Inflammatory macrophage (primary cell): ENCODE measurements at places on chromosomes 1 and 21.

DNA sequence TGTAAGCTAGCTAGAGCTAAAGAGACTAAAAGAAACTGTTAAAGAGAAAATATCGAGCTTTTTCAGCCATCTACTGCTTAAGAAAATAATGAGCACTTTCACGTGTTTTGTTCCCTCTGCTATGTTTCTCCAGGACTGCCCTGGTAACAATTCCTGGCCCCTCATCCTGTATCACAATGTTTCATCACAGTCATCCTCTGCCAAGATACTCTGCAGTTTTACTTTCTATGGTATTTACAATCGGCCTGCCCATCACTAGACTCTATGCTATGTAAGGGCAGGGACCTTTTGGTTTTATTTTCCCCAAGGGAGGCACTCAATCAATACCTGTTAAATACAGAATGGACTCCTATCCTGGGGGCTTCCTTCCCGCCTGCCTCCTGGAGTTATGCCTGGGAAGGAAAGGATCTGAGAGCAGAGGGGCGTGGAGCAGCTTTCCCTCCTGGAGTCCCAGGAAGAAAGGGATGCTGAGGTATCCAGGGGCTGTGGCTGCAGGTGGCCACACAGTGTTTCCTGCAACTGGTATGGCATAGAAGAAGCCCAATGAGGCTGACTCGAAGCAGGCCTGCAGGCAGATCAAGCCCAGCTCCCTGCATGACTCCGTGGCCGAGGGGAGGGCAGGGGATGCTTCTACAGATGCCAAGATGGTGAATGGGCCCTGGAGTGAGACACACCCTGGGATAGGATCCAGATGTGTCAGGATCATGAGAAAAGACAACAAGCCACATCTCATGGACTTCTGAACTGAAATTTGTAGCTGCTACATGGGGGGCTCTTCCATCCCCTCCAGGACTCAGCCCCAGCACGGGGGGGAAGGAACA, 52.9 kb downstream of the MATN1 start:
- DNase-seq, result no peak

DNA sequence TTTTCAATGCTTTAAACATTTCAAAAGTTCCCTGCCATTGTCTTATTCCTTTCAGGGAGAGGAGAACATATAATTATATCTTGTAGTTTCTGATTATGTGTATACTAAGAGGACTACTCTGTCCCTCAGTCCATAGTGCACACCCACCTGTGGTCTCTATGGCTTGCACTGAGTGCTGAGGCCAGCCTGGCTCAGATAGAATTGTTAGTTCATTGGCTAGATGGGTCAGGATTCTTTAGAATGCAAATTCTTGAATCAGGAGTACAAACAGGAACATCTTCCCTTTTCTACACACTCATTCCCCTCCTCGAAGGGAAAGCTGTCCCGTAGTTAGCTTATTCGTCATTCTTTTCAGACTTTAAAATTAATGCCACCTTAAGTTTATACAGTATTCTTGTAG, 8.2 kb downstream of the BACH1 start:
- DNase-seq, result no peak

GRCh38 chr1:195376190-195376589, 1232.0 kb downstream of the KCNT2 start:
- no peak for DNase-seq

DNA sequence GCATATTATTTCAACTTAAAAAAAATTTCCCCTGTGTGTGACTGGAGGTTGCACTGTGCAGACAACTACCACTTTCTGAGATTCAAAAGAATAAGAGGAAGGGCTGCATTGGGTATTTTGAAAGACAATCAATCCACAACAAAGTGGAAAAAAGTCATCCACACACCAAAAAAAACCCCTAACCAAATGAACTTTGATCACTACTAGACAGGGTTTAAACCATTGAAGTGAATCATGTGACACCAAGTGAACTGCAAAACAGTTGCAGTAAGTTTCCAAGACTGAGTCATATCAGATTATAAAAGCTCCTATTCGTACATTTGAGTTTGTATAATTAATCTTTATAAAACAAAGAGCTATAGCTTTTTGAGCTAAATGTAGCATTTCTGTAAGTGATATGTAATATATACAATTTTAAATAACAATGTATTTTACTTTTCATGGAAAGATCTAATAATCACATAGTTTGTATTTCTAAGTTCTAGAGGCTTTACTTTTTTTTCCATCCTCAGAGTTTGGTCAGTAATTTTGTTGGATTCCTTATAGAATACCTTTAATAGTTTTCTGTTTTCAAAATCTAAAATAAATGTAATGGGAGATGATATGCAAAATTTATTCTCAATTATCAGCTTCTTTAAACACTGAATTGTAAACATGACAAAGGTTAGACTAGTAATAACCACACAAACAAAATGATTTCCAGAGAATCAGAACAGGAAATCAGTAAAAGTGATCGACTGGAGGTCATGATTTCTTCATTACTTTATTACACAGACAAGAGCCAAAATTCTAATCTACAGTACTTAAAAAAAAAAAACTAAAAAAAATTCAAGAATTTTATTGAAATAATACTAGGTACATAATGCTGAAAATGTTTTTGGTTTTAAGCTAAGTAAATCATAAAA, 50.5 kb upstream of the GFI1 start:
- no peak for DNase-seq

DNA sequence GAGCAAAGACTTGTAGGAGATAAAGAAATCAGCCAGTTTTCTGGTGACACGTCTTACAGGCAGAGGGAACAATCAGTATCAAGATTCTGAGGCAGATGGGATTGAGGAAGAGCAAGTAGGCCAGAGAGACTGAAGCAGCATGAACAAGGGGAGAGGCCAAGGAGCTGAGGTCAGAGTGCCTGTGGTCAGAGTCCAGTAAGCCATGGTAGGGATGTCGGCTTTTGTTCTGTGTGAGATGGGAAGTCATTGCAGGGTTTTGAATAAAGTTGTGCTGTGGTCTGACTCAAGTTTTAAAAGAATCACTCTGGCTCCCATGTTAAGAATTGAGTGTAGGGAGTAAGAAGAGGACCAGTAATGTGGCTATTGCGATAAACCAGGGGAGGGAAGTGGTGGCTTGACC, 85.9 kb upstream of the IVNS1ABP start:
- peak; percentile 65 for DNase-seq
